ENCODE measurements at places on chromosomes 1 and 21.

GRCh38 chr1:15014516-15014915 is 139.0 kb upstream of the TMEM51 start:
- no peak for DNase-seq

GRCh38 chr1:183247066-183247465 is 61.0 kb downstream of the LAMC2 start:
- DNase-seq, result no peak

DNA sequence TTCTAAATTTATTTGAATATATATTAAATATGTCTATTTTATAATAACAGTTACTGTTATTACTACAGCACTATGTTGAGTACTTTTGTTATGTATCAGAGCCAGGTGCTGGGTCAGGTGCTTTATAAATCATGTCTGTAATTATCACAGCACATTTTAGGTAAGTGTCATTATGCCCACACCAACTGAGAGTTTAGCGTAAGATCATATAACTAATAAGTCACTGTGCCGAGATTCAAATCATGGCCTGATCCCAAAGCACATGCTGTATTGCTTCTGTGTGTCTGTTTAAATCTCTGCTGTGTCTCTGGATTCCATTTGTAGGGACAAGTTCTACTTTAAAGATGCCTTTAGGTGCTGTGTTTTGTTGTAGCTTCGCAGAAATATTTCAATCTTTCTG is 1.9 kb downstream of the GPSM2 start:
- no peak for DNase-seq

DNA sequence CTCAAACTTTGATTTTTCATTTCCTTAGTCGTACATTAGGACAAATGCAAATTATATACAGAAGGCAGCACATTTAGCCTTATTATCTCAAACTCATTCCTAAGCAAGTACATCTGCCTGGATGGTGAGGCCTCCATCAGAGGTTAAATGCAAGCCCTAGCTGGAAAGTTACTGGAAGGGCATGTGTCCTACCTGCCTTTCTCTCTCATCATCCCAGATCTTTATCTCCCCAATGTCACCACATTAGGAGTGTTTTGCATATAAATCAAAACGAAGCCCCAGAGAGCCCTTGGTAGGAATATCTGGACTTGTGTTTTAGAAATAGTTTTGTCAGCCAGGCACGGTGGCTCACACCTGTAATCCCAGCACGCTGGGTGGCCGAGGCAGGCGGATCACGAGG is 35.0 kb downstream of the APP start:
- DNase-seq, result no peak
